ENCODE measurements at places on chromosomes 3 and 15.
A peak's percentile ranks its signal among the peaks of the same experiment; 100 is the strongest.

GRCh38 chr3:27079427-27080257 lies 289.5 kb downstream of the NEK10 start:
- DNase-seq, result no peak

DNA sequence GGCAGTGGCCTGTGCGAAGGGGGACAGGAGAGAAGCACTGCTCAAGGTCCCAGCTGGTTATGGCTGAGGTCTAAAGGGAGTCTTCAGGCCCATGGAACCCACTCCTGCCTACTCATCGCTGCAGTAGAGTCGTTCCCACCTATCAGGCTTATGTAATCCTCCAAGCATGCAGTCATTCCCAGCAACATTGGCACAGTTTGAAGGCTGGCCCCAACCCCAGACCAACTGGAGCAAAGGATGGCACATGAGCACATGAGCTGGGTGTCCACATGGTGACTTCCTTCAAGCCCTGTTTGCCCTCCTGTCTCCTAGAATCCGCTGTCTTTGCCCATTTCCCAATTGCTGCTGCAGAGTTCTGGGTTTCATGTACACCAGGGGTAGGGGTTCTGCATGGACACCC lies 60.5 kb upstream of the FGD5 start:
- no peak for DNase-seq

DNA sequence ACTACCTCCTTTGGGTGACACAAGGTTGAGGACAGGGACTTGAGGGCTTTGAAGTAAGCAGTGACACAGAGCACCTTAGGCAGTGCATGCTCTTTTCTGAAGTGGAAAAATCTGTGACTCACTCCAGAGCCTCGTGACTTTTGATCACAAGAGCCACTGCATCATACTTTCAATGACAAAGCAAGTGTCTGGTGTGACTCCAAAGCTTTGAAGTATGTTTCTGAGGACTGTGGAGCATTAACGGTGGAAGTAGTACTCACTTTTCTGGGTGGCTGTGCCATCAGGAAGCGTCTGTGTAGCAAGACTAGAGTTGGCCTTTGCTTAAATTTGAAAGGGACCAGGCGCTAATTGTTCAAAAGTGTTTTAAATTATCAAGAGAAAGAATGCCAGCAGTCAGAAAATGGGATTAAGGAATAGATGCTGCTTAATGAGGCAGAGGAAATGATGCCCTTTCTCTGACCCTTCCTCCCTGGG lies 210.7 kb upstream of the TRIM42 start:
- DNase-seq, result no peak

DNA sequence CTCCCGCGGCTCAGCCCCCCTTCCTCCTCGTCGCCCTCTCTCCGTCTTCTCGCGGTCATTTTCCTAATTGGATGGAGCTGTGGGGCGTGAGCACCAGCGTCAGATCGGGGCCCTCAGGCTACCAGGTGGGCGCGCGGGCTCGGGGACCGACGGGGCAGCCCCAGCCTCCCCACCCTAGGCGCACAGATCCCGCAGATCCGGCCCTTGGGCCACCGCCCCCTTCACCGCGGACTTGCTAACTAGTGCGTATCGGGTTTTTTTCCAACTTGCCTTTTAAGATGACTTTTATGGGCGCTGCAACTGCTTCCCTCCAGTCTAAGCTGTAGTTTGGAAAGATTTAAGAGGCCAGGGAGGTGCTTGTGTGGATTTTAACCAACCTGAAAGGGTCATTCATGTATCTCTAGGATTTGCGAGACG lies 1.3 kb downstream of the ZNF710 start:
- DNase-seq, result peak; percentile 67

GRCh38 chr3:99505200-99505599 lies 133.2 kb upstream of the COL8A1 start:
- no peak for DNase-seq

DNA sequence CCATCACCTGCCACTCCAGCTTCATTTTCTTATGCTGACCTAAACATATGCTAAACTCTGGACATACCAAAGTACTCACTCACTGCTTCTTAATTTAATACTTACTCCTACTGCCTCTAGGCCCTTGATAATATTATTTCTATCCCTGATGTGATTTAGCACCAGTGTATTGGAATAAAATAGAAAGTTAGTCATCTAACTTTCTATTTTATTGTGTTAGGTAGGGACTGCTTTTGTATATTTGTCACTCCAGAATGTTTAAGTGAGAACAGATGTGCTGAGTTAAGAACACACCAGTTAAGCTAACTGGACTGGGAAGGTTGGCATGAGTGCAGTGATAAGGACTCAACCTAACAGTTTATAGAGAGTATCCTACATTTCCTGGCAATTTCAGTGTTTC lies 6.5 kb upstream of the CLDN16 start:
- DNase-seq, result no peak

DNA sequence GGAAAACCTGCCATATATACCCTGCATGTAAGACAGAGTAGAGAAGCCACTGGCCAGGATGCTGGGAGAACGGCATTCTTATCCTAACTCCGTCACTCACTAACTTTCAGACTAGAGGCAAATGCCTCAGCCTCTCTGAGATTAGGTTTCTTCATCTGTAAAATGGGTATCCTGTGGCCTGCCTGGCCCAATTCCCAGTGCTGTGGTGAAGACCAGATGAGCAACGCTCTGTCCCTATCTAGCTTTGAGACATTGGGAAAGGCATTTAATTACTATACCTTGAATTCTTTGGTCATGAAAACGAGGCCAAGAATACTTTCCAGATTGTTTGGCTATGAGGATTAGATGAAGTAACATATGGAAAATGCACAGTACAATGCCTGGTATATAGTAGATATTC lies 35.9 kb downstream of the CEMIP start:
- DNase-seq, result no peak

DNA sequence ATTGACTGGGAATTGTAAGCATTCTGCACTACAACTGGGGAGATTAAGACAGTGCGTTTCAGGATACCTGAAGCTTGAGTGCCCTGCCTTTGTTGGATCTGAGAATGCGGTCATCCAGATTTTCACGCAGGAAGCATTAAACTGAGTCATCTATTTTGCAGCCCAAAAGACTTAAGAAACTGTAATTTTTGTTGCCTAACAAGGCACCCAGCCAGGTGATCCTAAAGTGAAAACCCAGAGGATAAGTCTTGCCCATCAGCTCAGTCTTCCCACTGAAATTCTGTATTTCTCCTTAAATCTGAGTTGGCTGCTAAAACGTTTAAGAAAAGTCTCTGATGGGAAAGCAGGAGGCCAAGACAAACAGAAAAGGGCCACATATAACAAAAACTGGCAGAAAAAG lies 242.5 kb upstream of the TMCO5A start:
- no peak for DNase-seq

DNA sequence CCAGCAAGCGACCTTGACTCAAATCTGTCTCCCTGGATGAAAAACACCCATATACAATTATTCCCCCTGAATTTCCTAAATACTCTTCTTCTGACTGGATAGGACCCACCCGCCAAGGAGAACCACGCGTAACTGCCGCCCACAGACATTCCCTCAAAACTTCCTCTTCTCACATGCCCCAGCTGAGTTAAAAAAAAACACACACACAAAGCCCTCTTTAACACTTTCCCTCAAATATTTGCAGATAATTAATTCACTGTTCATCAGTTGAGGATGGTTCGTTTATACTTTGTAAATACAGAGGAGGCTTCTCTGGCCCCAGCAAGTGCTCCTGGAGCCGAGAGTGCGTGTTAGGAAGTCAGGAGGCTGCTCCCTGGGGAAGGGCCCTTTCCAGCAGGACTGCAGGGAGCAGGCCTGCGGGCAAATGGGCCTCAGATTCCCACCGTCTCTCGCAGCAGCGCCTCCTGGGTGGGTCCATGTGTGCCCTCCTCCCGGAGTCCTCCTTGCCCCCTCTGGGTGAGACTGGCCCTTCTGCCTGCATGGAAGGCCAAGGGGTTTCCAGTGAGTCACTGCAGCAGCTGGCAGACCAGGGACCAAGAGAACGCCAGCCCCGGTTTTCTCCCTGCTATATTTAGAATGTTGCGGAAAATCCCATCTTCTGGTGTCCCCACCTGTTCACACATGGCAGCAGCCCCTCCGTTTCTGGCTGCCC lies 46.8 kb downstream of the MGLL start:
- DNase-seq, result peak; percentile 37
